Common myeloid progenitor, CD34-positive (primary cell): ENCODE measurements at places on chromosomes 12 and 14.
A peak's percentile ranks its signal among the peaks of the same experiment; 100 is the strongest.

- no peak overlapping the region for H3K4me3 ChIP-seq
- no peak overlapping the region for H3K27ac ChIP-seq
- no peaks in the 10 kb centered on the region for H3K36me3 ChIP-seq
- no peaks in the 10 kb centered on the region for H3K27me3 ChIP-seq
Observed at GRCh38 chr12:103241184-103241583, 254.6 kb downstream of the C12orf42 start.

GRCh38 chr14:36091096-36091495 lies 85.4 kb downstream of the PTCSC3 start:
- no peak overlapping the region for H3K4me3 ChIP-seq
- H3K36me3 ChIP-seq = no peaks in the 10 kb centered on the region
- H3K27ac ChIP-seq = no peak overlapping the region
- no peak for DNase-seq

GRCh38 chr14:72554994-72555608 lies 338.8 kb downstream of the DPF3 start:
- no peaks in the 10 kb centered on the region for H3K27me3 ChIP-seq
- H3K36me3 ChIP-seq = no peaks in the 10 kb centered on the region
- H3K27ac ChIP-seq = no peak overlapping the region
- no peak overlapping the region for H3K4me3 ChIP-seq
- DNase-seq = no peak
- no peaks in the 10 kb centered on the region for H3K4me1 ChIP-seq

DNA sequence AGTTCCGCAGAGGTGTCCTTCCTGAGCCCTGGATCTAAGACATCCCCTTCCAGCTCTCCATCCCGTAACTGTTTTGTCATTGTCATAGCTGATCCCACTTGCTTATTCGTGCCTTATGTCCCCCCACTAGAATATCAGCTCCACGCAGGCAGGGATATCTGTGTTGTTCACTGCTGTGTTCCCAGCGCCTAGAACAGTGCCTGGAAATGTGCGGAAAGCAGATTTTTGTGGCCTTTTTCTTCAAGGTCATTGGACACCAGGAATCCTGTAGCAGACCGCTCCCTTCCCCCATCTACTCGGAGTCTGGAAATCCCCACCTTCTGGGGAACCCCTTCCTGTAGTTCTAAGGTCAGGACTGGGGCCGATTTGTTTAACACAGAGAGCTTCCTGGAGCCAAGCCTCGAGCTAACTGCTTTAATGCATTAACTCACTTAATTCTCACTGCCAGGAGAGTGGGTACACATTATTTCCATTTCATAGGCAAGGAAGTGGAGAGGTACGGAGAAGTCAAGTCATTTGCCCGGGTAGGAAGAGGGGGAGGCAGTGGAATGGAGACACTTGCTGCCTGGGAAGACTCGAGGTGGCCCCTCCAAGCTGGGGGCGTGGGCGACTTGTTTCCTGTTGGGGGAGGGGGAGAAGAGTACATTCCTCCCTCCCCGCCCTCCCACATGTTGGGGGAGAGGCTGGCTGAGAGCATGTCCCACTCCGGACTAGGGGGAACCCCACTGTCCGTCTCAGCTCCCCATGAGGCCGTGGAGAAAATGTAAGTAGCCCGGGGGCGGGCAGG lies 1.2 kb upstream of the SH2B3 start:
- peaks cover 17% of the 10 kb centered on the region for H3K4me1 ChIP-seq
- peak overlapping the region; percentile 86 for H3K4me3 ChIP-seq

GRCh38 chr12:117091758-117092510 lies 7.3 kb downstream of the TESC start:
- peaks cover 7% of the 10 kb centered on the region for H3K27me3 ChIP-seq
- peaks cover 2% of the 10 kb centered on the region for H3K4me1 ChIP-seq

GRCh38 chr14:96729889-96730288 lies 67.3 kb upstream of the VRK1 start:
- H3K27ac ChIP-seq = no peak overlapping the region
- DNase-seq = no peak
- H3K4me3 ChIP-seq = no peak overlapping the region
- no peaks in the 10 kb centered on the region for H3K36me3 ChIP-seq

DNA sequence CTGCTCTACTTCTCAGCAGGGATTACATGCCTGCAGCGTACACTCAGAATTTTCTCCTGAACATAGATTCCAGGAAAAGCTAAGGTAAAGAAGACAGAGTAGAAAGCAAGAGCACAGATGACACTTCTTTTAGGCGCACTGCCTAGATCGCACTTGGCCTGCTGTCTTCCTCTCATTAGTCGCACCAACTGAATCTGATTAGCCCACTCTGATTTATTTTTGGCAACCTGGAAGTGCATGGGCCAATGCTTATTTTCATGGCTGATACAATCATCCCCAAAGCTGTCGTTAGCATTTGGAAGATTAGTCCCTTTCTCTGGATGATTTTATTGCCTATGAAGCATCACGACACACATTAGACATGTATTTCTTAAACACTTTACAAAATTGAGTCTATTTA lies 152.5 kb downstream of the PTPRO start:
- H3K36me3 ChIP-seq = no peaks in the 10 kb centered on the region
- H3K4me3 ChIP-seq = no peak overlapping the region
- peaks cover 2% of the 10 kb centered on the region for H3K27me3 ChIP-seq
- no peaks in the 10 kb centered on the region for H3K4me1 ChIP-seq
- DNase-seq = no peak

GRCh38 chr12:53295891-53296219 lies 513 bp downstream of the PFDN5 start:
- H3K27ac ChIP-seq = peak overlapping the region; percentile 96
- no peaks in the 10 kb centered on the region for H3K27me3 ChIP-seq
- peaks cover 31% of the 10 kb centered on the region for H3K36me3 ChIP-seq
- H3K4me1 ChIP-seq = peaks cover 6% of the 10 kb centered on the region
- DNase-seq = no peak
- H3K4me3 ChIP-seq = peak overlapping the region; percentile 95

DNA sequence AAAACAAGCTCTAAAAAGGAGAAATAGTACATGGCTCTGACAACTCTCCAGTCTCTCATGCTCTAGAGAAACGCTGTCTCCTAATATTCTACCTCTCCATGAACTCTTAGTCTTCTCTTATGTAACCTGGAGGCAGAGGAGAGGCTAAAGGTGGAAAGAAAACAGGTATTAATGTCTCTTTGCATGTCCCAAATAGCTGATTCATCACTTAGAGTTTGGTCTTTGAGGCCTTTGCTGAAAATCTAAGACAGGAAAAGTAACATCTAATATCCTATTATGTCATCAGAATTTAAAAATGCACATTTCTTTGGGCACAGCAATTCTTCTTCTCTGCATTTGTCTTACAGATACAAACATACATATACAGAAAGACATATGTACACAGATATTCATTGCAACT lies 127.2 kb downstream of the DHRS2 start:
- H3K27me3 ChIP-seq = no peaks in the 10 kb centered on the region
- no peak overlapping the region for H3K4me3 ChIP-seq
- DNase-seq = no peak
- H3K4me1 ChIP-seq = no peaks in the 10 kb centered on the region
- H3K27ac ChIP-seq = no peak overlapping the region

DNA sequence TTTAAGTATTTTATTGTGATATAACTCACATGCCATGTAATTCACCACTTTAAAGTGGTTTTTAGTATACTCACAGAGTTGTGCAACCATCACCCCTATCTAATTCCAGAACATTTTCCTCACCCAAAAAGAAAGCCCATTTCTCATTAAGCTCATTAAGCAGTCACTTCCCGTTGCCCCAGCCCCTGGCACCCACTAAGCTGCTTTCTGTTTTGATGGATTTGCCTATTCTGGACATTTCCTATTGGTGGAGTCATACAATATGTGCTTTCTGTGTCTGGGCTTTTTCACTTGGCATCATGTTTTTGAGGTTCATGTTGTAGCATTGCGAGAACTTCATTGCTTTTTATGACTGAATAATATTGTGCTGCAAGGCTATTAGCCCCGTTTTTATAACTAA lies 66.0 kb downstream of the ARL6IP4 start:
- H3K27me3 ChIP-seq = no peaks in the 10 kb centered on the region
- H3K27ac ChIP-seq = no peak overlapping the region
- no peak for DNase-seq
- H3K4me3 ChIP-seq = no peak overlapping the region
- H3K4me1 ChIP-seq = peaks cover 30% of the 10 kb centered on the region

DNA sequence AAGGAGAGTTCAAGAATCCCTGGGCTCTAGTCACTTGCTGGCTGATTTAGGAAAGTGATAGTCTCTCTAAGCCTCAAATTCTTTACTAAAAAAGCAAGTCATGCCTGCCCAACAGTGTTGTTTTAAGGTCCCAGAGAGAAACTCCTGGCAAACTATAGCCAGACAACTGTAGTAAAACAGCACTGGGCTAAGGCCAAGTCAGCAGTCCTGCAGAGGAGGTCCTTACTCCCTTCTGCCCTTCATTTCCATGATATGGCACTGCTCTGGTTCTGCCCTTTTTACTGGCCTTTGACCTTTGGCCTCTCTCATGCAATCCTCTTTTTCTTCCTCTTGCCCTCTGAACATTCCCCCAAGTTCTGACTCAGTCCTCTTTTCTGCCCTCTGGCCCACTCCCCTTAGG lies 74.9 kb downstream of the VWF start:
- H3K36me3 ChIP-seq = no peaks in the 10 kb centered on the region
- no peak overlapping the region for H3K4me3 ChIP-seq
- peaks cover 4% of the 10 kb centered on the region for H3K4me1 ChIP-seq
- DNase-seq = no peak

DNA sequence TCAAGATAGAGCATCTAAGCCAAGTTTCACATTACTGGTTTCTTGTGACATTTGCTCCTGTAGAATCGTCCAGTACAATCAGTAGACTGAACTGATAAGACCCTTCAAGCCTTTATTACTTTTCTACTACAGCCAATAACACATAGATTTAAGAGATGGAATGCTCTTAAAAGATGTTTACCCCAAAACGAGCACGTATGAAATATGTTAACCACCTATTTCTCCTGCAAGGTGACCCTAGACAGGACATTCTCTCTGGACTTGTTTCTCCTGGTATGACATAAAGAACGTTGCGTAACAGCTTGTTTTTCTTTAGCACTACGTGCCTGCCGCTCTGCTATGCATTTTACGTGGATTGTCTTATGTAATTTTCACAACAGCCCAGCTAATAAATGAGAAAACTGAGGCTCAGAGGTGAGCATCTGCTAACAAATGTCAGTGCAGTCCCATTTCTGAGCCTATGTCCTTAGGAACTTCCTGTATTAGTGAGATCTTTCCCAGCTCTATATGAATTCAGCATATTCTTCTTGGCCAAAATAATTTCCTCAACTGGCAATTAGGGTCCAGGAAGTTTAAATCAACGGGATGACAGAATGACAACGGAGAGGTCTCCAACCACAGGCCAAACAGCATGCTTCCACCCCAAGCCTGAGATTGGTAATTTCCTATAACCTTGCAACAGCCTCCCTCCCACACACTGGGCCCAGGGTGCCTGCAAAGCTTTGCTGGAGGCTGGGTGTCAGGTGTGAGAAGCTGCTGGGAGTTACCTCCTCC lies 3.7 kb downstream of the NFKBIA start:
- H3K4me3 ChIP-seq = peak overlapping the region; percentile 96
- H3K27me3 ChIP-seq = no peaks in the 10 kb centered on the region
- H3K4me1 ChIP-seq = peaks cover 54% of the 10 kb centered on the region
- peak overlapping the region; percentile 4 for H3K27ac ChIP-seq
- no peak for DNase-seq
